Keratinocyte (primary cell): ENCODE measurements at places on chromosomes 2 and 18. TPM values are rescaled to one million over a fixed set of nuclear protein-coding genes. Genes with fewer than 3 reads are reported as not detected.
A peak's percentile ranks its signal among the peaks of the same experiment; 100 is the strongest.

GRCh38 chr2:61233581-61233980 lies 71.6 kb downstream of the C2orf74 start:
- no peak overlapping the region for H3K27ac ChIP-seq
- DNase-seq, result no peak
- H3K4me3 ChIP-seq, result no peak overlapping the region
- no peaks in the 10 kb centered on the region for H3K27me3 ChIP-seq
- peaks cover 5% of the 10 kb centered on the region for H3K36me3 ChIP-seq

GRCh38 chr2:134882773-134883172 lies 35.8 kb upstream of the CCNT2 start:
- no peak overlapping the region for H3K27ac ChIP-seq
- no peaks in the 10 kb centered on the region for H3K4me1 ChIP-seq
- no peak for DNase-seq
- H3K36me3 ChIP-seq, result no peaks in the 10 kb centered on the region

- H3K4me3 ChIP-seq, result no peak overlapping the region
- DNase-seq, result no peak
- H3K27ac ChIP-seq, result no peak overlapping the region
- H3K27me3 ChIP-seq, result no peaks in the 10 kb centered on the region
- H3K36me3 ChIP-seq, result no peaks in the 10 kb centered on the region
Observed at GRCh38 chr18:58776084-58776483, 88.6 kb upstream of the ZNF532 start.

DNA sequence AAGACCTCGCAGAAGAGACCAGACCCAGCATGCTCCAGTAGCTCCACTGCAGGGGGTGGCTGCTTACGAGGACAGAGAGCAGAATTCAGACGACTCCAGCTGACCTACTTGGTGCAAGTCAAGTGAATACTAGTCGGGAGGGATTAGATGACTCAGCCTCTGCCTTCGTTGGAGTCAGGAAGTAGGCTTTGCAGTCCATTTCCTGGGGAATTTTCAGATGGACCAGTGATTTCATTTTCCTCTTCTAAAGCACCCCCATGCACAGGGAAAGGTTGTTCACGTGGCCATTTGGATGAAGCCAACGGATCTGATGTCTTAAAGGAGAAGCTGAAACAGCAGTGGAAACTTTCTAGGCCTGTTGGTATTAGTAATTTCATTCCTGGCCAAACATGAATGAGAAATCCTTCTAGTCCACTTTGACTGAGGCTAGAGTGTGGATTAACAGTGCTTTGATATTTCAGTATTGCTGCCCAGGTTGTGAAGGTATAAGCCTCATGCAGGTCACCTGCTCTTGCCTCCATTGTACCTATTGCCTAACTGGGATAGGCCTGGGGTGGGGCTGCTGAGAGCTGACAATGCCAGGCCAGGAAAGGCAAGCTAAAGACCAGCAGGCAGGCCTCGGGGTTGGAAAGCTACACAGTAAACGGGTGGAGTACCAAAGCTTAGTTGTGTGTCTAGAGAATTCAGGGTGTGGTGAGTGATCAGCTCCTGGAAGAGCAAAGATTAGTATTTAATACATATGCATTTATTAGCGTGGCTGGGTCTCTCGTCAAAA lies 117.6 kb upstream of the FOSL2 start:
- peak; percentile 62 for DNase-seq
- no peaks in the 10 kb centered on the region for H3K27me3 ChIP-seq
- peak overlapping the region; percentile 98 for H3K27ac ChIP-seq
- peak overlapping the region; percentile 45 for H3K4me3 ChIP-seq

- peak; percentile 9 for DNase-seq
- peak overlapping the region; percentile 20 for H3K27ac ChIP-seq
- H3K4me1 ChIP-seq, result peaks cover 17% of the 10 kb centered on the region
- H3K36me3 ChIP-seq, result no peaks in the 10 kb centered on the region
- no peak overlapping the region for H3K4me3 ChIP-seq
- H3K27me3 ChIP-seq, result no peaks in the 10 kb centered on the region
Observed at GRCh38 chr2:179239195-179239594, 25.4 kb downstream of the SESTD1 start.

- DNase-seq, result no peak
- H3K36me3 ChIP-seq, result no peaks in the 10 kb centered on the region
- no peak overlapping the region for H3K4me3 ChIP-seq
- H3K27ac ChIP-seq, result no peak overlapping the region
Observed at GRCh38 chr2:98089941-98090340, 3.0 kb downstream of the VWA3B start.

DNA sequence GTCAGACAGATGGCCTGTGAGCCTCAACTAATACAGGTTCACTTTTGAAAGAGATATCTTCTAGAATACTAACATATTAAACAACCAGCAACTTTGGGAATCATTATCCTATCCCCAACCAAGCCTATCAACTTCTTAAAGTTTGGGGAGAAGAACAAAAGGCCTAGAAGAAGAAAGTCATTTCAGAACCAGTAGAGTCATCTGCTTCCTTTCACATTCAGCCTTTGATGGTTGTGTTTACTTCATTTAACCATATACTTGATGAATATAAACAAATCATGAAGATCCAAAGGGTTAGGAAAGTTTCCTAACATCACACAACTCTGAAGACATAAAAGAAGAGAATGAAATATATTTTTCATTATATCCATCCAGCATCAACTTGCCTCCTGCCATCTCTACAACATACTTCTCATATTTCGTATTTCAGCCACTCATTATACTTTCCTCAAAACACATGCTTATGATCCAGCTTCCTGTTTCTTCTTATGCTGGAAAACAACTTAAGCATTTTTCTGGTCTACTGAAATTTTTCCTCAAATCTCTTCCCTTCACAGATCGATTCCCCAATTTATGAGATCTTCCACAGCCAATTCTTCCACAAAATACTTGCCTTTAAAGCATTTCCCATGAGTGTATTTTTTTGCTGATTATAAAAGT lies 114.3 kb downstream of the CACNB4 start:
- DNase-seq, result no peak
- H3K4me1 ChIP-seq, result no peaks in the 10 kb centered on the region
- no peak overlapping the region for H3K4me3 ChIP-seq
- H3K36me3 ChIP-seq, result no peaks in the 10 kb centered on the region
- H3K27ac ChIP-seq, result no peak overlapping the region

DNA sequence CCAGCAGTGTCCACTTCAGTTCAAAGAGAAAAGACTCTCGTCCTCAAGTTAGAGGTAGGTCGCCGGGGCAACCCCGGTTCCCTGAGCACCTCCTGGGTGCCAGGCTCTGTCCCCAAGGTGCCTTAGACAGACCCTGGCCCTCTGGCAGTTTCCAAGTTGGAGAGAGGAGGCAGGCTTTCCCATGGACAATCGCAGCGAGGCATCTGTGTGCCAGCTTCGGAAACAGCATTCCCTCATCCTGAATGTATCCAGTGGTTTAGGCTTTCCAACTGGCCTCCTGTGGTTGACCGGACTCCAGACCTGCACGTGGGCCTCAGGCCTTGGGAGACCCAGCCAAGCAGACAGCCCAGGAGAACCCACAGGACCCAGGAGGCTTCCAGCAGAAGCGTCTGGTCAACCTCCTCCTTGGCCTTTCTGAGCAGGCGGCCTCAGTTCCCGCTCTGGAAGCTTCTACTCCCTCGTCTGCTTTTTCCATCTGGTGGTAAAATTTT lies 70.3 kb downstream of the KCNF1 start:
- DNase-seq, result no peak
- peaks cover 19% of the 10 kb centered on the region for H3K27me3 ChIP-seq

DNA sequence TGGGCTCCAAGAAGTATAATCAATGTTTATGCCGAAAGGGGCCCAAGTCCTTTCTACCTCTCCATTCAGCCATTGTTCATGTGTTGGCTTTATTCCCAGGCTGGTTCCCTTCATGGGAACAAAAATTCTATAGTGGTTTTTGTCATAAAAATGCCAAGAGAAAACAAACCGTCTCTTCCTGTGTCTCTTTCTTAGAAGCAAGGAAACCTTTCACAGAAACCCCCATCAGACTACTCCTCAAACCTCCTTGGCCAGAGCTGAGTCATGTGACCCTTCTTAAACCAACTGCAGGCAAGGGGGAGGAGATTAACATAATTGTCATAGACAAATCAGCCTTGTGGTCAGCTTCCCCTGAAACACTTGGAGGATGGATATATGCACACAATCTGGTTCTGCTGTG lies 75.1 kb upstream of the TANK start:
- H3K27me3 ChIP-seq, result no peaks in the 10 kb centered on the region
- DNase-seq, result no peak
- H3K4me1 ChIP-seq, result no peaks in the 10 kb centered on the region

The SLC4A5 gene
- 0.08 to 0.45 TPM (median 0.22 TPM) in 3 replicates for polyA plus RNA-seq

The ABHD1 gene
- polyA plus RNA-seq, result not detected in 3 replicates

The ARPC2 gene
- 945 to 1,145 TPM (median 1,121 TPM) in 3 replicates for polyA plus RNA-seq

The DCC gene
- not detected in 3 replicates for polyA plus RNA-seq

The STAT4 gene
- polyA plus RNA-seq, result 1.6 to 3.3 TPM (median 2.0 TPM) in 3 replicates
